ENCODE measurements at places on chromosomes 6 and 20.

DNA sequence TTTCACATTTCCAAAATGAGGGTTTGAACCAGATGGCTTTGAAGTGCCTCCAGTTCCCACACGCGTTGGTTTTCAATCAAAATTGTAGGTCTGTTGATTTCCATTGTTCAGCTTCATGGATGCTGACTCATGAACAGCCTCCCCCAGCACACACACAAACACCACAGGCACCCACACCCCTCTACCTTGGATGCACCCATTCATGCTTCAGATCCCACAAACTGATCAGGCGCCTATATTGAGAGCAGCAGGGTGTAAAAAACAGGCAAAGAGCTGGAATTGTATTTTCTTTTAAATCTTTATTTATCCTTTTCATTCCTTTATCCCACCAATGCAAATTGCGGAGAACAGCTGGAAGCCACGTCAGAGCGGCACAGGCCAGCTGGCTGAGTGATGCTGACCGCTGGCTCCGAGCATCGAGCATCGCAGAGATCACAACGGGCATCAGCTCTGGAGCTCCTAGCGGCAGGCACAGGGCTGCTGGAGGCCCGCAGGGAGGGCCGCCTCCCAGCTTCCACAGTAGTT, 29.3 kb upstream of the TBC1D7 start:
- peak; percentile 40 for DNase-seq

DNA sequence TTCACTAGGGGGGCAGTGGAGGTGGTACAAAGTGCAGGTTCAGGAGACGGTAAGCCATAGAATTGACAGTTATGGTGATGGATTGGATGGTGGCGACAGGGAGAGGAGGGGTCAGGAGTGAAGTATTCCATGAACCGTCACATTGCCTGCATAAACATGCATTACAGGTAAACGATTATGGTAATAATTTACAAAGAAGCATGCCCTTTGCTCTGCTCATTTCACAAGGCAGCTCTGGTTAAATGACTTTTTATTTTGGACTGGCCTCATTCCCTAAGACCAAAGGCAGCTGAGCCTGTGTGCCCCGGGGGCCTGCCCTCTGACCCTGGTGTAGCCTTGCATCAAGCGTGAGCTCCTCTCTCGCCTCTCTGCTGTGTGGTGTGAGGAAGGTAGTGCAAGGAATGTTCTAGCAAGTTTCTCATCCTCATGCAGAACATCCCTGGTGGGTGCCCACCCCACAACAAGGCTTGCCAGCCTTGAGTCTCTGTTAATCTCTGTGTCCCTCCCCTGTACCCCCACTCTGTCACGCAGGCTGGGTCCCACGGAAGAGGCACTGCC, 59.0 kb downstream of the PPP1R14C start:
- no peak for DNase-seq

DNA sequence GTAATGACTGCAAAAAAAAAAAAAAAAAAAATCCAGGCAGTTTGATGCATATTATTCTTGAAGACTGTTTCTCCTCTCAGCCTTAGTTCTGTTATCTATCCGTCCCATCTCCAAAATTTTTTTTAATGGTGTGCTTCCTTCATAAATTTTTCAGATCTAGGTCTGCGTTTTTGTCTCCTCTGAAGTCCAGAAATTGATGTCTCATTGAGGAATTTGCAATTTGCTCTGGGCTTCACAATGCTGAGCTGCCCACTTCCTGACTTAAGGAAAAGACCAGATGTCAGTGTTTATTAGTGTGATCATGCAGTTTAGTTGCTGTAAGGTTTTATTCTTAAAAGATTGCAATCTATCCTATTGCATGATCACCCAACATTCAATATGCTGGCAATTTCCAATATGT, 297.6 kb downstream of the ZNF217 start:
- no peak for DNase-seq

DNA sequence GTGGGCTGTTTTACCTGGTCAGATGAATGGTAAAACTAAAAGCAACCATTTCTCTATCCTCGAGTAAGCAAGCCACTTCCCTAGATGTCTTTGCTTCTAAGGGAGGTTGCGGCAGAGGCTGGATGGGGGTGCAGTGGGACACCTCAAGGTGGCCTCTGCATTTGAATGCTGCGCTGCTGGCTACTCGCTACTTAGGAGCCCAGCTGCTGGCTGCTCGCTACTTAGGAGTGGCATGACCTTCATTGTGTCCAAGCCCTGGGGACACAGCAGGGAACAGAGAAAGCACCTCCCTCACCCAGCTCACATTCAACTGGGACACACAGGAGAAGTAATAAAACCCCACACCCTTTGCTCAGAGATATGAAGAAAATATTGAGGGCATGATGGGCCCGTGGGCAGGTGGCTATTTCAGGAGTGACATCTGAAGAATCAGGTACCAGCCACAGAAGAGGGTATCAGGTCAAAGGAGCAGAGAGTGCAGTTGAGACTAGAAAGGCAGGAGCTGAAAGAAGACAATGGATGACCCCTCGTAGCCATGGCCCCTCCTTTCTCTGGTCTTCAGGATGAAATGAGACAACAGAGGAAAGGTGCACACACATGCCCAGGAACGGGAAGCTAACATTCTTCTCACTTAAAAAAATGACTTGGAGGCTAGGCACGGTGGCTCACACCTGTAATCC, 149.4 kb downstream of the ZMYND8 start:
- no peak for DNase-seq

- no peak for DNase-seq
These were observed 67.4 kb upstream of the LOC128125822 start for GRCh38 chr6:63504777-63505384.

DNA sequence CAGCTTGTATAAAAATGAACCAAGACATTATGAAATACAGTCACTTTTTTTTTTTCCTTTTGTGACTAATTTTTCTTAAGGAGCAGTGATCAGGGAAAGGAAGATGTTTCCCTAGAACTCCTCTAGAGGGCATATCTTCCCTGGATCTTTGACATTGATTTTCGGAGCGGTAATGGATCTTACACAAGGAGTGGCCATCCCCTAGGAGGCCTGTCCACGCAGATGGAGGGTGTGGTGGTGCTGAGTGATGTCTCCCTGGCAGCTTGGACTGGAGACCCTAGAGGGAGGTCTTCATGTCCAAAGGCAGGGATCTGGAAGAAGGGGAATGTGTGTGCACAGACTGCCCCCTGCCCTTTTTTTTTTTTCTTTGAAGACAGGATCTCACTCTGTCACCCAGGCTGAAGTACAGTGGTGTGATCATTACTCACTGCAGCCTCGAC, 7.0 kb upstream of the KIFC1 start:
- DNase-seq, result no peak

DNA sequence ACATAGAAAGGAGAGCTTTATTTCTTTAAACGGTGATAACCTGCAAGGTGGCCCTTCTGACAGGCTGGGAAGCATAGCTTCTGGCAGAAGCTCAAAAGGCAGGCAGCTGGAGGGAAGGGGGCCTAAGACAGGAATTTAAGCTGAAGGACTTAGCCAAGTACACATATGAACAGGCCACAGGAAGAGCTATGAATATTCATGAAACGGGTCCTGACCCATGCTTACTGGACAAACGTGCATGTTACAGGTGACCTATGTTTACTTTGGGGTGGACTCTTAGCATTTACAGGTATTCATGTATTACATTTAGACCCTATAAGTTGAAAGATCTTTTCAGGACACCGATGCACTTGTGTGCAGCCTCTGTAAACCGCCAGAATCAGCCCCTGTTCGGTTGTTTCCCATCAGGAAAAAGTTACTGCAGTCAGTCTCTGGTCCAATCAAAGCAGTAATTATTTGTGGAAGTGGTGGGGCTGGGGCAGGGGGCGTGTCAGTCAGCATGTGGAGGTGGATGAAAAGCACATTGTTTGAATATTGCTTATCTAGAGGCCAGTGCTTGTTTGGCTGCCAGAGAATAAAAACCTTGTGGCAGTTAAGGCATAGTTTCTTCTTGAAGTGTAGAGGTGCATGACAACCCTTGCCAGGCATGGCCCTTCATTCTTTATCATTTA, 2.9 kb upstream of the GZF1 start:
- no peak for DNase-seq

DNA sequence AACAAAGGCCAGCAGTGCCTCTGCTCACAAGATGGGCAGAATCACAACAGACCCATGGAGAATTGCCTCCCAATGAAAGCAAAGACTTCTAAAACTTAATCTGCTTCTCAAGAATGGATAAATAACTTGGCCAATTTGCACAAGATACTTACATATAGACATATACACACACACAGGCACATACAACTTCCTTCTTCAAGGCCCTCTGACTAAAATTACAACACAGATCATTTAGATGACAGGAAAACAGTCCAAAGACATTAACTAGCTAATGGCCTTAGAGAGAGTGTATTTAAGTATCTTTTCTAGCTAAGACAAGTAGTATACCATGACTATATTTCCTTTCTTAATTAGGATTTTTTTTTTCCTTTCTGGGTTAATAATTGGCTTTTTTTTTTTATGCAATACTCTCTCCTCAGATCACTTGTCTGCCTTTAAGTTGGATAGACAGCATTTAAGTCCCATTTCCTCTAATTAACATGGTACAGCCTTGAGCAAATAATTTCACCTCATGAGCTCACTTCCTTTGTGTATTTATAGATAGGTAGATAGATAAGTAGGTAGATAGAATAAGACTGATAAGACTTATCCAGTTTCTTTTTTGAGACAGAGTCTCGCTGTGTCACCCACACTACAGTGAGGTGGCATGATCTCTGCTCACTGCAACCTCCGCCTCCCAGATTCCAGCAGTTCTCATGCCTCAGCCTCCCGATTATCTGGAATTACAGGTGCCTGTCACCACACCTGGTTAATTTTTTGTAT, 70.0 kb downstream of the NRSN1 start:
- no peak for DNase-seq

DNA sequence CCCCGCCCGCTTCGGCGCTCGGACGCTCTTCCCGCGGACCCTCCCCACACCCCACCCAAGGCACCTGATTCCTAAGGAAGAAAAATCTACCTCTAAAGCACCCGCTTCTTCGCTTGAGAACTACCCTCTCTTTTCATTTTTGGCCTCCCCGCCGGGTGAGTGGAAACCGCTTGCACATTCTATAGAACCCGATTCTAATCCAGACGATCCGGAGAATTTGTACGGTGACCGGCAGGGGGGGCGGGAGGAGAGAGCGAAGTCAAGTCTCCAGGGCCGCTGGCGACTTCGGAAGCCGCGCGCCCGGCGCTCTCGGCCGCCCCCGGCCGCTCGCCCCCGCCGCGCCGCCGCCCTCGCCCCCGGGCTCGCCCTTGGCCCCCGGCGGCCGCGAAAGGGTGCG, at the start of gene RBM24:
Gene RBM24, plus strand, starts transcription at position 262 of the 397 bp plus-strand sequence. CDS start 221 bp downstream, outside the sequence.
- peak; percentile 52 for DNase-seq

- DNase-seq, result no peak
These were observed 15.7 kb upstream of the QKI start for GRCh38 chr6:163398815-163399214.

GRCh38 chr20:17485017-17485416, 46.2 kb downstream of the BFSP1 start:
- DNase-seq, result no peak

- DNase-seq, result no peak
These were observed 63.1 kb downstream of the ATXN1 start for GRCh38 chr6:16698162-16698533.

- DNase-seq, result no peak
These were observed 311.4 kb downstream of the HACE1 start for GRCh38 chr6:104548297-104548696.

- DNase-seq, result no peak
These were observed 361.1 kb downstream of the NRN1 start for GRCh38 chr6:5645328-5646290.

GRCh38 chr6:8944548-8944947, 509.2 kb upstream of the SLC35B3 start:
- DNase-seq, result no peak

DNA sequence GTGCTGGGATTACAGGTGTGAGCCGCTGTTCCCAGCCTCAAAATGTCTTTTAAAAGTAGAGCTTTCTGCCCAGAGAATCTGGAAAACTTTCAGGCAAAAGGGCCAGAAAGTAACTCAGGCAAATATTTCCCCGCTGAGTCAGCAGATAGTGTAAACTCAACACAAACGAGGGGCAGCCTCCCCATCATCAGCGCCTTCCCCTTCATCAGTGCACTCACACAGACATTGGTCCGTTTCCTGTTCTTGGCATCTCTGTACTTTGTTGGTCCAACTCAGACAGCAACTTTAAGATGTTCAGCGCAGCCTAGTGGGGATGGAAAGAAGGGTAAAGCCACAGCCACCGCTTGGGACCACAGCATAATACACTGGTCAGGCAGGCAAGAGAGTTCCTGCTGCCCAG, 69.5 kb downstream of the CSE1L start:
- no peak for DNase-seq

DNA sequence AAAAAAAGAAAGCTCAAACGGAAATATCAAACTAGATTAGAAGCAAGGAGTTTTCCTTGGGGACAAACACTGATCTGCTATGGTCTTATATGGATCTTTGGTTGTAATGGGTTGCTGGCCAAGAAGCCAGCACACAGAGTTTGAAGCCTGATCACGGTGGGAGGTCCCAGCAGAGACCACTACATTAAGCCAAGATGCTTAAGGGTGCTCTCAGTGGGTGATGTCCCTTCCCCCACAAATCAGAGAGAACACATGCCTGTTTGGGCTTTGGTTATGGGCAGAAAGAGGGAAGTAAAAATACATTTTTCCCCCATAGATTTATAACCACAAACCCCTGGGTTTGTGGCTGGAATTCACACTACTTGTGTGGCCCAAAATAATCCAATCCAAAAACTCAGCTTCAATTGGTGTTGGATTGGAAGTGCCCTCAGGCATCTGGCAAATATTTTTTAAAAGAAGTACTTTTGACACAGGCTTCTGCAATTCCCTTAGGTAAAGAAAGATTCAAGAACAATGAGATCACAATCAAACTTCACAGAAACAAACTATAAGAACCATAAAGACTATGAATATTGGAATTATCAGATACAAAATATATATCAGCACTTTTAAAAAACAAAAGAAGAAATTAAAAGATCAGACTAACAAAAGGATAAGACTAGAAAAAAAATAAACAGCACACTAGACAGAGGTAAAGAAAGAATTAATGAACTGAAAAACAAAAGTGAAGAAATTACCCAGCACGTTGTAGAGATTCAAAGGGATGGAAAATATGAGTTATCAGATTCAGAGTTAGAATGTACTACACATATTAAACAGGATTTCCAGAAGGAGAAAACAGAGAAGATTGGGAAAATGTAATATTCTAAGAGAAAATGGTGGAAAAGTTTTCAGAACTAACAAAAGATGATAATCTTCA, 44.7 kb downstream of the ESF1 start:
- DNase-seq, result no peak
